ENCODE measurements at places on chromosomes 5 and 9.

- no peak for DNase-seq
These were observed 39.9 kb downstream of the MOCS2 start for GRCh38 chr5:53069626-53070025.

DNA sequence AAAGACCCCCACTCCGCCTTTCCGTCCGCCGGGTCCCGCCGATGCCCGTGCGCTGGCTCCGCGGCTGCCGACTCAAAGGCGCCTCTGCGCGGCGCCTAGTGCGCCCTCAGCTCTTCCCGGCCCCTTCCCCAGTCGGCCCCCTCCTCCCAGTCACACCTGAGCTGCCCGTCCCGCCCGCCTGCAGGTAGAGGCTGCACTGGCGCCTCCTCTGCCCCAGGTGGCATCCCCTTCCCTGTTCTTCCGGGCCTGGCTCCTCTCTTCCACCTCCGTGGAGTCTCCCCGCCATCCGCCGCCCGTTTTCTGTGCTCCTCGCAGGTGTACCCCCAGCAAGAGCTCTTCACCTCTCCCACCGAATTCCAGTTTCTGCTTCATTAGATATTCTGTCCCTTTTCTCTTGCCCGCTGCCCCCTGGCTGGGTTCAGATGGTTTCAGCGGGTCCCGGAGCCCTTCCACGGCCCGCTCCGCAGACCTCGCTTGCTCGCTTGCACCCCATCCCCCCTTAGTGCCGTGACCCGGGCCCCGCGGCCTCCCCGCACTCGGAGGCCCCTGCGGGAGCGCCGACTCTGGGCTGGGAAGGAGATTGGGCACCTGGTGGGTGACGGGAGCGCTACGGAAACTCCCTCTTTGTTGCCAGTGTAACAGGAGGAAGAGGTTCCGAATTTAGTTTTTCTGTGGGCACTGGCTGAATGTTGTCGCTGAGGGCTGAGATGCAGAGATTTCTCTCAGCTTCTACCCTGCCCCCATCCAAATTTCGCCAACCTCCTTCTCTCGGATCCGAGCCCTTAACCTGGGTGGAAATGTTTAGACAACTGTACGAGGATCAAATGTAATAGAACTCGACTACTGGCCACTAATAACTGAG is 809 bp downstream of the SLC44A1 start:
- no peak for DNase-seq

- DNase-seq: no peak
These were observed 599.9 kb downstream of the ISL1 start for GRCh38 chr5:51983161-51983560.

DNA sequence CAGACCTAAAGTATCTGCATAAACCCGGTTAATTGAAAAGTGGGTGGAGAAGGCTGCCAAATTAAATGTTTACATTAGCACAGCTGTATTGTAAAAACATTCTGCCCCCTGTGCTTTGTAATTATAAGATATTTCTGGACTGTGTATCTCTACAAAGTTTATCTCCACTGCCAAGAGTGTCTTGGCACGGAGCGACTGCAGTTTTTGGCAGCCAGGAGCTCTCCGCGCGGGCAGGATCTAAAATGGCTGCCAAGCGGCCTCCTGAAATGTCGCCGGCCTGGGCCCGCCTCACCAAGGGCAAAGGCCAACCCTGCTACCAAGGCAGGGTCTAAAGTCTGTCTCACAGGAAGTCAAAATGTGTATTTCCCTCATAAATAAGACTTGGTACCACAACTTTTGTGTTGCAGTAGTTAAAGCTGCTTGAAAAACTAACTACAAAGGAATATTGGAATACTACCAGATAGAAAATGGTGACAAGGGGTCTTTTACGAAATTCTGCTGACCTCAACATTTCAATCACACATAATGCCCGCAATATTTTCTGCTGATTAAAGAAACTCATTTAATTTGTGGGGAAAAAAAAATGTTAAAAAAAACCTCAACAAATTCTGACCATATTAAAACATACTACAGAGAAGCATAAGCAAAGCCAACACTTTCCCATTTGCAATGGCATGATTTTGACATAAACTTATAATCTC is 110.4 kb downstream of the NFIB start:
- DNase-seq: no peak

- no peak for DNase-seq
These were observed 72.5 kb downstream of the STK10 start for GRCh38 chr5:172115541-172115982.

All from stimulated activated CD4-positive, alpha-beta T cell treated with anti-CD3 and anti-CD28 coated beads, Interleukin-1b, Interleukin-23, amount 100 ng/mL, for 1 hour (primary cell).